Lower leg skin (tissue), 4 donors: ENCODE measurements at places on chromosomes 3 and 15.

- DNase-seq = no peak
These were observed 6.1 kb upstream of the HHATL start for GRCh38 chr3:42708611-42709151.

DNA sequence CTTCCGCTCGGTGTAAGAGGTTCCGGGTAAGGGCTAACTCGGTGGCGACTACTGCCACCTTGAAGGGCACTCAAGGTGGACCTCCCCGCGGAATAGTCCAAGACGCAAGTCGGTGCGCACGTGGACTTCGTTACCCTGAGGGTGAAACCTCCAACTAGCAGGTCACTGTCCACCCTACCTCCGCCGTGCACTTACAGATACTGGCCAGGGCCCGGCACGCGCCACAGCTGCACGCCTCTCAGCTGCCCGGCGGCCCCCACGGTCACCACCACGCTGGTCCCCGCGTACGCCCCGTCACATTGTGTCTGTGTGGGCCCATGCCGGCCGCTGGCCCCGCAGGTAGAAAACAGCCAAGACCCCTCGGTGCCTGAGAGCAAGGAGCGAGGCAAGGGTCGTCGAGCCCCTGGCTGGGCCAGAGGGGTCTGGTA, 1.1 kb downstream of the LTK start:
- no peak for DNase-seq

- no peak for DNase-seq
These were observed 276.6 kb upstream of the NR2F2 start for GRCh38 chr15:96053781-96054428.

DNA sequence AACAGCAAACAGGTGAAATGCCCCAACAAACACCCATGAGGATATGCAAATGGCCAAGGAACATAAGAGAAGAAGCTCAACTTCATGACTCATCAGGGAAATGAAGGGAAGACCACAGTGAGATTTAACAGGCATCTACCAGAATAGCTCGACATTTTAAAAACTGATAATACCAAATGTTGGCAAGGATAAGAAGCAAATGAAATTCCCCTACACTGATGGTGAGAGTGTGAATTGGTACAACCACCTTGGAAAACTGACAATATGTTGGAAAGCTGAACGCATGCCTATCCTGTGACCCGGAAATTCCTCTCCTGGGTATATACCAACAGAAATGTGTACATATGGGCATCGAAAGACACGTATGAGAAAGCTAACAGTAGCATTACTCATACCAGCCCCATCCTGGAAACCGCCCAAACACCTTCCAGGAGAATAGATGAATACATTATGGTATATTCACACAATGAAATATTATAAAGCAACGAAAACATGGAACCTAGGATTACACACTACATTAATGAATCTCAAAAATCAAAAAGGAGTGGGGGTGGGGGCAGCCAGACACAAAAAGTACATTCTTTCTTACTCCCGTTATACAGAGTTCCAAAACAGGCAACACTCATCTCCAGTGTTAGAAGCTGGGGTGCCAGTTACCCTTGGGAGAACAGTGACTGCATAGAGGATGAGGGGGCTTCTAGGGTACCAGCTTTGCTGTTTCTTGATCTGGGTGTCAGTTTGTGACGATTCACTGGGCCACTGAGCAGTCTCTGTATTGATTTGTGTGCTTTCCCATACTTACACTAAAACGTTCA, 16.9 kb downstream of the RFTN1 start:
- DNase-seq = no peak

DNA sequence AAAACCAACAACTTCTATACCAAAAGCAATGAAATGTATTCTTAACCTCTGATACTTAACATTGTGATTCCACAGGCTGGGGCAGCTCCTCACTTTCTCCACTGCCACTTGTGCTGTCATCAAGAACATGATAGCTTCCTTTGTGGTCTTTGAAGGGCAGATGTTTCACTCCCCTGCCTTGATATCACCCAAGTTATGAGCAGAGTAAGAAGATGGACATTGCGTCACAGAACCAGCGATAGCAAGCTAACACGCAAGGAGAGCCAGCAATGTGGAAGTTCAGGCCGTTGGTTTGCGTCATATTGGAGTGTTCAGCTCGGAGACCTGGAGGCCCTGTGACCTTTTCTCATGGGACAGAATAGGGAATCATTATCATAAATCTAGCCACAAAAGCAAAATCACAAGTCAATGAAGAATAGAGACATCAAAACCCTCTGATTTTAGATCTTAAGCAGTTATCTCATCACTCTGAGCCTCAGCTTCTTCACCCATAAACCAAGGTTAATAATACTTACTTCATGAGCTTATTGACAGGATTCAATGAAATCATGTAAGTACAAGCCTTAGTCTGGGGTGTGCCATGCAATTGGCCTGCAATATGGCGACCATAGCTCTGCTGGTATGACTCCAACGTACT, 183.8 kb upstream of the THBS1 start:
- DNase-seq = no peak
